Heart right ventricle (tissue), 16 donors: ENCODE measurements at places on chromosomes 3 and 15. TPM values are rescaled to one million over a fixed set of nuclear protein-coding genes. Genes with fewer than 3 reads are reported as not detected.

GRCh38 chr15:25797511-25797935 is 65.6 kb downstream of the ATP10A start:
- no peaks in the 10 kb centered on the region for H3K36me3 ChIP-seq
- H3K4me3 ChIP-seq: no peak overlapping the region
- H3K27ac ChIP-seq: no peak overlapping the region
- DNase-seq: no peak
- H3K4me1 ChIP-seq: peaks cover 19% of the 10 kb centered on the region
- H3K27me3 ChIP-seq: no peaks in the 10 kb centered on the region

DNA sequence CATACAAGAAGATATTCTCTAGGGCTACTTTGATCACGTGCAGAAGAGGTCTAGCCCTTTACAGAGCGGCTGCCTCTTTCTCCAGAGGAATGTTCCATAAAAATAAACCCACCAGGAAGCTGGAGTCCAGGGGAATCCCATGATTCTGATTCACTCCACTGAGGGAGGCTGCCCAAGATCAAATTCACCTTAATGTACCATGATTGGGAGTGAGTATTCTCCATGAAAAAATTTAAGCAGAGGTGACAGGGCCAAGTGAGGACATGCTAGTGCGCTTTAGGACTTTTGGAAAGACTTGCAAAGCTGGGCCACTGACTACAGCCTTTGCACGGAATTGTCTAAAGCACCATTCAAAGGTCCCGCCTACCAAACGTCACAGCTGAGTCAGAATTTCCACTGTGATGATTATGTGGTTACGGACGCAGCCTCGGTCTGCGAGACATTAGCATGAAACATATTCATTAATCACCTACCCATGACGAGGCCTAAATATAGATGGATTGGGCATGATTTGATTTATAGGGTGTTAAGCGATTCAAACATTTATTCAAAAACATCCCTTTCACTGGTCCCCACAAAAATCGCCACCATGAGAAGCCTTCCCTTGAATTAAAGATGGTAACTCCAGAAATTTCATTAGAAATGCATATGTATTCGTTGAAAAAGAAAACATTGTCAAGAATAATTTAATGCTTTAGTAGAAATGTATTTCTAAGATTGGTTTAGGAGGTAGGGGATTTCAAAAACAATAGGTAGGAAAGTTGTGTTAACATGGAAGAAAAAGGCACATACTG is 152.6 kb downstream of the GREM1 start:
- H3K27me3 ChIP-seq: no peaks in the 10 kb centered on the region
- H3K36me3 ChIP-seq: no peaks in the 10 kb centered on the region
- DNase-seq: no peak
- peak overlapping the region; percentile 36 for H3K27ac ChIP-seq
- H3K4me1 ChIP-seq: no peaks in the 10 kb centered on the region

DNA sequence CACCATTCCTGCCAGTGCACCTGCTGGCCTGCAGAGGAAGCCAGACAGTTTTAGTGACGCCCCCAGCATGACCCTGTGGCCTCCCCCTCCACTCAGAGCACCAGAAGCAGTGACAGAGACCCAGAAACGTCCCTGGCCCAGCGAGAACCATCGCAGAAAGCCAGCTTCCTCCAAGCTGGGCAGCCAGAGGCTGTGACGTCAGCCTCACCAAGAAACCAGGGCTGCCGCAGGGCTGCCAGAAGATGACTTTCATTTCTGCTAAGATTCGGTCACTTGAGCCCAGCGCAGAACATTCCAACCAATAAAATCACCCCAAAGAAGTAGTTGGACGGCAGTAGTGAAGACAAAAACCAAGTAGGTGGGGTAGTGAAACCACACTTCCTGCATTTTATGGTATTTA is 29.6 kb upstream of the RPL32 start:
- DNase-seq: peak; percentile 43
- H3K27me3 ChIP-seq: no peaks in the 10 kb centered on the region
- H3K4me1 ChIP-seq: no peaks in the 10 kb centered on the region
- H3K36me3 ChIP-seq: no peaks in the 10 kb centered on the region

DNA sequence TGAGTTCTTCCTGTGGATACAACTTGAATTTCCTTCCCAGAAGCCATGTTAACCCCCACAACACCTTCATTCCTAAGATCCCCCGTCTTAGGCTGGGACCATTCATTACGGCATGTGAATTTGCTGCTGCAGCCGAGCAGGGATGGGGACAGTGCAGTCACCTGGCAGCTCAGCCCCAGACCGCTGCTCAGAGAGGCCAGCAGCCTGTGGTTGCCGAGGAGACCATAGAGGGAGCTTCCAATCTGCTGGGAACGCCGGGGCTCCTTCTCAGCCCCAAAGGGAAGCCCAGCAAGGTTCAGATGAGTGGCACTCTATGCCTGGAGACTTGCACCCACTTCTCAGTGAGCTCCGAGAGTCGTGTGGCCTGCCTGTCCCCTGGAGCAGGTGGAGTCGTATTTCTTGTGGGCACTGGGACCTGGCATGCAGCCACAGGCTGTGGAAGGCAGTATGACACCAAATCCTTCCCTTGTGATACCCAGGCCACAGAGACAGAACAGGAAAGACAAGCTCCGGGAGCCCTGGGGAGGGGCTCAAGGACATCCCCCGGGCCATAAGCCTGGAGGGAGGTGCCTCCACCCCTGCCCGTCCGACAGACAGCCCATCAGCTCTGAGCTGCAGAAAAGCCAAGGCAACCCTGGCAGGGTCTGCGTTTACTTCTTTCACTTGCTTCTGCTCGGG is 167.3 kb downstream of the FAM43A start:
- no peak overlapping the region for H3K4me3 ChIP-seq
- H3K4me1 ChIP-seq: peaks cover 30% of the 10 kb centered on the region
- H3K27ac ChIP-seq: no peak overlapping the region
- H3K36me3 ChIP-seq: no peaks in the 10 kb centered on the region
- DNase-seq: no peak

DNA sequence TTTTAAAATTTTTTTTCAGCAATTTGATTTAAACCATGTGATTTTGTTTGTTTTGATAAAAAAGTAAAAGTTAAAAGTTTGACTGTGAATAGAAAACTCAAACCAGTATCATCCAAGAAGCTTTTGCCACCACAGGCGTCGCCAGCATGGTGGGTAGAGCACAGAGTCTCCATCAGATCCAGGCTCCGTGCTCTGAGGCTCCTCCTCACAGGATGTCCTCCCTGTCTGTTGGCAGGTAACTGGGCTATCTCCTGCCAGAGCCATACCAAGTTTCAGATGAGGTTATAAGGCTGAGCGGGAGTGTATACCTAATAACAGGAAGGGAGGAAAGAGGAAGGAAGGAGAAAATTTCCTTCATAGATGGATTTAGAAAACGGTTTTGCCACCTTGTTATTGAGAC is 28.8 kb downstream of the CTDSPL start:
- no peaks in the 10 kb centered on the region for H3K36me3 ChIP-seq
- no peak overlapping the region for H3K4me3 ChIP-seq
- H3K27ac ChIP-seq: peak overlapping the region; percentile 24
- peaks cover 3% of the 10 kb centered on the region for H3K4me1 ChIP-seq
- H3K27me3 ChIP-seq: no peaks in the 10 kb centered on the region

DNA sequence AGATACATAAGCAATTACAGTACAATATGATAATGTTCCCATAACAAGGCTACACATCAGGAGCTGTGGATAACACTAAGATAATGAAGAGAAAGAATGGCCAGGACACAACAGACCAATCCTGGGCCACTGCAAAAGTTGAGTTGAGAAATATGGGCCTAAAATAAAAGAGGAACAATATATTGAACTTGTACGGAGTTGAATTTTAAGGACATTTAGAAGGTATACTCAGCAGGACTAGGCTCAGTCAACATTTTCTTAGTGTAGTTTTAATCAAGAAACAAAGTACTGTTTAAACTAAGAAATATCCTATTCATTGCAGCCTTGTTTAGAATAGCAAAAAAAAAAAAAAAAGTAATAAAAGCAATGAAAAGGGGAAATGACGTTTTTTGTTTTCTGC is 24.3 kb downstream of the HERC1 start:
- H3K27ac ChIP-seq: no peak overlapping the region

- no peak overlapping the region for H3K27ac ChIP-seq
- H3K36me3 ChIP-seq: no peaks in the 10 kb centered on the region
- peaks cover 12% of the 10 kb centered on the region for H3K4me1 ChIP-seq
Observed at GRCh38 chr3:171465763-171466162, 5.6 kb upstream of the TNIK start.

DNA sequence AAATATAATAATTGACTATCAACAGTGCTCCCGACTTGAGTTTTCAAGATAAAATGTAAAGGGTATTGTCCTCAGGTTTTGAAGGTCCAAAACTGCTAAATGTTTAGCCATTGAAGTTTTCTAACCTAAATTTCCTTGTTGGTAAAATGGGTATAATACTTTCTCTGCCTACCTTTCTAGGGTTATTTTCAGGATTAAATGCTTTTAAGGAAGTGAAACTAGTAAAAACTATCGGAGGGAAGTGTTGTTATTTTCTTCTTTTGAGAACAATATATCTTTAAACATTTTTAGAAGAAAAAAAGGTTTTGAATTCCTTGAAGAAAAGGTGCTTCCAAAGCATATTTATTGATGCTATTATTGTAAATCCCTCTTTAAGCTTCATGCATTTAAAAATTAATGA is 67.3 kb downstream of the FILIP1L start:
- H3K36me3 ChIP-seq: no peaks in the 10 kb centered on the region
- H3K4me1 ChIP-seq: peaks cover 52% of the 10 kb centered on the region
- no peaks in the 10 kb centered on the region for H3K27me3 ChIP-seq
- H3K4me3 ChIP-seq: no peak overlapping the region
- H3K27ac ChIP-seq: peak overlapping the region; percentile 87
- no peak for DNase-seq

GRCh38 chr3:58272891-58273290 is 33.2 kb upstream of the RPP14 start:
- peaks cover 71% of the 10 kb centered on the region for H3K36me3 ChIP-seq
- H3K4me1 ChIP-seq: no peaks in the 10 kb centered on the region
- no peak overlapping the region for H3K27ac ChIP-seq
- H3K27me3 ChIP-seq: no peaks in the 10 kb centered on the region

DNA sequence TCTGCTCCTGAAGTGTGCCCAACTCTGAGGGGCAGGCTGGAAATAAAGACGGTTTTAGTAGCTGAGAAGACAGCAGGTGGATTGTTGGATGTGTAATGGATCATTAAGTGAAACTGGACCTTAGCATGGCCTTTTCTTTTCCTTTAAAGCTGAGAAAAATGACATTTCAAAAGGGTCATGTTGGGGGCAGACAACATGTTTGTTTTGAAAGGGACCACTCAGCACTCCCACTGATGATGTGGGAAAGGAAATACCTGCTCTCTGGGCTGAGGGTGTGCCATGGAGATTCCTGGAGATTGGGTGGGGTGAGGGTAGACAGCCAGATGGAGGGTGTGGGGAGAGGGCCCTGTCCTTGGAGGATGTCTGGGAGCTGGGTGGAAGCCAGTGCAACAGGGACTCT is 38.4 kb downstream of the ANAPC13 start:
- no peak overlapping the region for H3K27ac ChIP-seq
- H3K4me3 ChIP-seq: no peak overlapping the region
- H3K36me3 ChIP-seq: no peaks in the 10 kb centered on the region

- H3K27ac ChIP-seq: no peak overlapping the region
- no peaks in the 10 kb centered on the region for H3K27me3 ChIP-seq
- H3K4me1 ChIP-seq: peaks cover 19% of the 10 kb centered on the region
- no peak overlapping the region for H3K4me3 ChIP-seq
Observed at GRCh38 chr3:50221411-50222168, 14.4 kb upstream of the GNAI2 start.

- no peak for DNase-seq
- H3K4me3 ChIP-seq: no peak overlapping the region
- H3K4me1 ChIP-seq: peaks cover 60% of the 10 kb centered on the region
- peaks cover 41% of the 10 kb centered on the region for H3K36me3 ChIP-seq
Observed at GRCh38 chr3:156693166-156693565, 18.8 kb downstream of the TIPARP start.

DNA sequence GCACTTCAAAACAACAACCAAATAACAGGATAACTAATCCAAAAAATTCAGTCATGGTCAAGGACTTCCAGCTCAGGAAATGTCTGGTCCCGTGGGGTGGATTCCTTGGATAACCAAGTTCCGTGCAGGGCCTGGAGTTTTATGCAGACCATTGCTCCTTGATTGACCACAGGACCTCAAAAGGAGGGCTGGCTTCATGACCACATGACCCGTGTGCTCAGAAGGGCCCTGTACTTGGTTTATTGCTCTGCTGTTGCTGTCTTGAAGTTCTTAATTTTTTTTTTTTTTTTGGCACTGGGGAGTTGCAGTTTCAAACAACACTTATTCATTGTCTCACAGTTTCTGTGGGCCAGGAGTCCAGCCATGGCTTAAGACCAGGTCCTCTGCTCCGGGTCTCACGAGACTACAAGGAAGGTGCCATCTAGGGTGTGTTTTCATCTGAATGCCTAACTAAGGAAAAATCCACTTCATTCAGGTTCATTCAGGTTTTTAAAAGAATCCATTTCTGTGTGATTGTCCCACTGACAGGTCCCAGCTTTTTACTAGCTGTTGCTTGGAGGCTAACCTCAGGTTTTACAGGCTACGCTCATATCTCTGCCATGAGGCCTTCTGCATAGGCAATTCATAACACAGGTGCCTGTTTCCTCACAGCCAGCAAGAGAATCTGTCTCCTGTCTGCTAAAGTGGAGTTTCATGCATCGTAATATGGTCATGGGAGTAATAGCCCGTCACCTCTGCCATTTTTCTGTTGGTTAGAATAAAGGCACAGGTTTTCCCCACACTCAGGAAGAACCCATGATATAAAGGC is 65.3 kb downstream of the FLNB start:
- H3K27ac ChIP-seq: peak overlapping the region; percentile 0
- peaks cover 18% of the 10 kb centered on the region for H3K36me3 ChIP-seq
- H3K4me1 ChIP-seq: peaks cover 10% of the 10 kb centered on the region
- no peak overlapping the region for H3K4me3 ChIP-seq

GRCh38 chr3:127069814-127070440 is 87.0 kb downstream of the PLXNA1 start:
- DNase-seq: no peak
- no peaks in the 10 kb centered on the region for H3K36me3 ChIP-seq

DNA sequence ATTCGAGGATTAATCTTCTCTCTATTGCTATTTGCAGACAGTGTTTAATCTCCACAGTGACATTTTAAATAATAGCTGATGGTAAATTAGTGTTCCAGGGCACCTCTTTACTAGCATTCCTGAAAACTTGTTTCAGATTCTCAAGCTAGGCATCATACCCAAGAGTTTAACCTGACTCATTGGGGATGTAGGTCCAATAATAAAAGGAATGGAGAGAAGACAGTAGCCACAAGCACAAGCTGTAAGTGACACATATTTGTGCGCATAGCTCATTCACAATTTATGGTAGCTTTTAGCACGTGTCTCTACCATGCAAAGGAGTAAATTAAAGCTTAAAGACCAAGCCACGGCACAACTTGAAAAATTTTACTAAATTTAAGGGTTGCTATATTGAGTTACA is 171.3 kb upstream of the FAM3D start:
- no peaks in the 10 kb centered on the region for H3K4me1 ChIP-seq
- no peak for DNase-seq
- no peak overlapping the region for H3K4me3 ChIP-seq
- no peak overlapping the region for H3K27ac ChIP-seq

GRCh38 chr15:58513008-58513407 is 81.2 kb downstream of the LIPC start:
- H3K36me3 ChIP-seq: no peaks in the 10 kb centered on the region
- DNase-seq: no peak
- peaks cover 23% of the 10 kb centered on the region for H3K4me1 ChIP-seq

Gene TTLL13
- 0.23 TPM for total RNA-seq

Gene CPA3
- total RNA-seq: 1.7 TPM

Gene ENTPD3
- total RNA-seq: not detected

Gene CORO2B
- total RNA-seq: 4.5 TPM

Gene KIAA1143
- 27.7 TPM for total RNA-seq

Gene CCR3
- not detected for total RNA-seq
